ENCODE measurements at places on chromosomes 3 and 15.

- no peak for DNase-seq
These were observed 38.8 kb upstream of the PLXND1 start for GRCh38 chr3:129645286-129645685.

- DNase-seq: no peak
These were observed 9.8 kb downstream of the ATP2B2 start for GRCh38 chr3:10495614-10496013.

GRCh38 chr3:19811689-19812088 is 122.3 kb downstream of the EFHB start:
- no peak for DNase-seq

DNA sequence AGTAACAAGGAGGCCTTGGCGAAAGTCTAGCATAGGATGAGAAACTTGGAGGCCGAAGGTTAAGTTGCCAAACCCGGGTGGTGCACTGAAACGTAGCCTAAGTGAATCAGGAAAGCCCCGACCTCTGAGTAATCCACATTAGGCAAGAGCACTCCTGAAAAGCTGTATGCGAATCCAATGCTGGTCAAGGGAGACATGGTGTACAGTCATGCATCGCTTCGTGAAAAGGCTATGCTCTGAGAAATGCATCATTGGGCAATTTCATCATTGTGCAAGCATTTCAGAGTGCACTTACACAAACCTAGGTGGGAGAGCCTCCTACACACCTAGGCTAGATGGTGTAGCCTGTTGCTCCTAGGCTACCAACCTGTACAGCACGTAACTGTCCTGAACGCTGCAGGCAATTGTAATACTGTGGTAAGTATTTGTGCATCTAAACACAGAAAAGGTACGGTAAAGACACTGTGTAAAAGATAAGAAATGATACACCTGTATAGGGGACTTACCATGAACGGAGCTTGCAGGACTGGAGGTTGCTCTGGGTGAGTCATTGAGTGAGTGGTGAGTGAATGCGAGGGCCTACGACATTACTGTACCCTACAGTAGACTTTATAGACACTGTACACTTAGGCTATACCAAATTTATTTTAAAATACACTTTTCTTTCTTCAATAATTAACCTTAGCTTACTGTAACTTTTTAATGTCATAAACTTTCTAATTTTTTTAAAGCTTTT is 222.5 kb downstream of the SHQ1 start:
- DNase-seq: peak; percentile 79

- DNase-seq: no peak
These were observed 60.9 kb downstream of the RPLP1 start for GRCh38 chr15:69513450-69513960.

DNA sequence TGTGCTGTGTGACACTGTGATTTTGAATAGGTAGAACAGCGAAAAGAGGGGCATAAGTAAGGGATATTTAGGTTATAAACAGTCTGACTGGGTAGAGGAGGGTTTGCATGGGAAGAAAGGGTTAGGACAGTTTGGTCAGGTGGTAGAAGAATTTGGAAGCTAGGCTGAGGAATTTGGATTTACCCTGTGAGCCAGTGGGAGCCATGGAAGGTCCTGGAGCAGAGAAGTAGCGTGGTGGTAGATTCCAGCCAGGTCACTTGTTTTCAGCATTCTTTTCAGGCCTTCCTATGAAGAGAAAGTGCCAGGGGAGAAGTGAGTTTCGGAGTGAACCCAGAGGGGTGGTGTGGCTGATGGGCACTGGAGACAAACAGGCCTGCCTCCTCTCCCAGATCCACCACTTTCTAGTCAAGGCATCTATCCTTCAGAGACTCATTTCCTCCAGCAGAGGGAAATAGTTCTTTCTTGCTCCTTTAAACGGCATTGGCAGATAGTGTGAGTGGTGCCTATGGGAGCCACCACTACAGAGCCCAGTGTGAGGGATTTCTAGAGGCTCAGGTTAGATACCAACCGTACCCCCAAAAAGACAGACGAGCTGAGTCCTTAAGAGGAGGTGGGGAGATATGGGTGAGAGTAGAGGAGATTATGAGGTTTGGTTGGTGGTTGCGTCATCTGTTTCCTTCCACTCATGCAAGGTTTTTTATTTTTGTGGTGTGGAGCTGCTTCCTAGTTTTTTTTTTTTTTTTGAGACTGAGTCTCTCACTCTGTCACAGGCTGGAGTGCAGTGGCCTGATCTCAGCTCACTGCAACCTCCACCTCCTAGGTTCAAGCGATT is 21.2 kb downstream of the PXK start:
- peak; percentile 39 for DNase-seq

- peak; percentile 83 for DNase-seq
These were observed 613.6 kb downstream of the CADM2 start for GRCh38 chr3:85572426-85572825.

GRCh38 chr3:142224482-142225072 is 808 bp downstream of the GK5 start:
- peak; percentile 40 for DNase-seq

GRCh38 chr3:13200946-13201345 is 127.7 kb upstream of the IQSEC1 start:
- DNase-seq: peak; percentile 11

- DNase-seq: no peak
These were observed 43.9 kb downstream of the UBE3A start for GRCh38 chr15:25394898-25395297.

- DNase-seq: peak; percentile 97
These were observed 6.6 kb downstream of the TIPARP start for GRCh38 chr3:156681002-156681401.

DNA sequence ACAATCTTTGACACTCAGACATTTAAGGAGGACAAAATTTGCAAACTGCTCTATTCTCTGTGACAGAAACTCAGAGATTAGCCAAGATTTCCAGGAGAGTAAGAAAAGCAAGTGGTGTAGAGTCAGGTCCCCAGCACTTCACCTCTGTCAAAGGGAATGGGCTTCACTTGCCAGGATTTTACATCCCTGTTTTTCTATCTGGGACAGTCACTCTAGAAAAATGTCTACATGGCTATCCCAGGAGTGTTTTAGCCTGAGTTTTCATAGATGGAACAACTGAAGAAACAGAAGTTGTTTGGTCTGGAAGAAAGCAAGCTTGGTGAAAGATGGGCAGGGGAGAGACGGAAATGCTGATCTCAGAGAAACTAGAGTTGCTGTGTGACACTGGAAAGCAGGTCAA is 3.0 kb downstream of the FAM219B start:
- no peak for DNase-seq

GRCh38 chr3:185332026-185332735 is 30.8 kb upstream of the MAP3K13 start:
- DNase-seq: peak; percentile 94

- DNase-seq: no peak
These were observed 129.4 kb downstream of the LRRK1 start for GRCh38 chr15:101048581-101049030.

- DNase-seq: no peak
These were observed 19.0 kb upstream of the FANCD2 start for GRCh38 chr3:10007126-10007782.

- peak; percentile 77 for DNase-seq
These were observed 2.1 kb upstream of the ANXA2 start for GRCh38 chr15:60399931-60400330.

DNA sequence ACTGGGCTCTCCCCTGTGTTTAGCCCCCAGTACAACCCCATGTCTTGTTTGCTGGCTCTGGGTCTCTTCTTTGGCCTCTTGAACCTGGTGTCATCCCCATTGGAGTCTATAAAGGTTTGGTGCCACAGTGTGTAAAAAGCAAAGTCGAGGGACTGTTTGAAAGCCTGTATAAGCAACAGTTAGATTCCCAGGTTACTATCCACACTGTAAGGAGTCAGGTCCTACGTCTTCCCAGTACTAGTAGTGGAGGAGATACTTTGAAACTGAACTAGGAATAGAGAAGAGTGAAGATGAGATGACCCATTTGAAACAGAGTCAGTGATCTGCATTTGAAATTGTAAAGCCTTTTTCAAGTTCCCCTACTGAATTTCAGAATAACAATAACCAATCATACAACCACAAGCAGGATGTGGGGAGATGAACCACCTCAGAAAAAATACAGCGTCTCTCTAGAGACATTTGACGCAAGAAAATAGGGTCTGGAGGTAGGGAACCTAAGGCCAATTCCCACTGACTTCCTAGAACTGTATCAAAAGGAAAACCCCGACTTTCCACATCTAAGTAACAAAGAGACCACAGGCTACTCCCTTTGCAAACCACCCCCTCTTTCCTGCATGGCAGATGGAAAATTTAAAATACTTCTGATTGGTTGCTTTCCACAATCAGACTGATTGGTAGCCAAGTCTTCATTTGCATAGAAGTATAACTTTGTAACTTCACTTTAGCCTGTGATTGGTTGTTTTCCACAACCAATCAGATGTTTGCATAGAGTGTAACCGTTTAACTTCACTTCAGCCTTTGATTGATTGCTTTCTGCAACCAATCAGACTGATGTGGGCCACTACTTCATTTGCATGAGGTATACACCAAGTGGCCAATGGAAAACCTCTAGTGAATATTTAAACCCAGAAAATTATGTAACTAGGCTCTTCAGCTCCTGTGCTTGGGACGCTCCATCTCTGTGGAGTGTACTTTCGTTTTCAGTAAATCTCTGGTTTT is 49.9 kb upstream of the NEDD4 start:
- no peak for DNase-seq

DNA sequence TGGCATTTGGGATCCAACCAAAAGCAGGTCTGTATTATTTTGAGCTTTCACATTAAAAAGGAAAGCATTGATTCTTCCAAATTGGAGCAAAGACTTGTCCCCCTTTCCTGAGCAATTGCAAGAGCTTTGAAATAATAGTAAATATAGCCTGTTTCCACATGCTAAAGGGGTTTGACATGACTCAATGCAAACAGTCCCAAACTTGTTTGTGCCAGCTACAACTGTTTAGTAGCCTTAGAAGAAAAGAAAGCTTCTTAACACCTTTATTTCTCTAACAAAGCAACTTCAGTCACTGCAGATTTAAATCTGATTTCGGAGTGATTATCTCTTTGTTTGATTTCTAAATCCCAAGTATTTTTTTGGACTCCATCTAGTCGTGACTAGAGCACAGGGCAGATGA is 180.2 kb downstream of the SEMA6D start:
- no peak for DNase-seq

GRCh38 chr15:99310745-99311144 is 59.5 kb downstream of the LRRC28 start:
- no peak for DNase-seq

DNA sequence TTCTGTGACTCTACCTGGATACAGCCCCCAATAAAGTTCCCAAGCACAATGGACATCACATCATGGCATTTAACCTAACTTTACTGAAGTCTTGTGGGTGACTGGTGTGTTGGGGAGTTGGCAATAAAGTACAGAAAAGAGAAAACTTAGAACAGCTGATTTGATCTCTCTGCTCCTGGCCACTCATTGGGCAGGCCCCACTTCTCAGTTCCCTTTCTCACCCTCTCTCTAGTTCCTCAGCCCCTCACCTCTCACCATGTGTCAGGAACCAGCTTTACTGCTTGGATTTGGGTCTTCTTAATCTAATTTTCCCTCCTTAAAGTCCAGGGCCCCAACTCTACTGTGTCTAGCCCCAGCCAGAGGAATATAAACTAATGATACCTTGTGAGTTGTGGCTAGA is 713 bp upstream of the MUC13 start:
- no peak for DNase-seq

- peak; percentile 40 for DNase-seq
These were observed 73.7 kb downstream of the TM2D3 start for GRCh38 chr15:101578443-101578894.

DNA sequence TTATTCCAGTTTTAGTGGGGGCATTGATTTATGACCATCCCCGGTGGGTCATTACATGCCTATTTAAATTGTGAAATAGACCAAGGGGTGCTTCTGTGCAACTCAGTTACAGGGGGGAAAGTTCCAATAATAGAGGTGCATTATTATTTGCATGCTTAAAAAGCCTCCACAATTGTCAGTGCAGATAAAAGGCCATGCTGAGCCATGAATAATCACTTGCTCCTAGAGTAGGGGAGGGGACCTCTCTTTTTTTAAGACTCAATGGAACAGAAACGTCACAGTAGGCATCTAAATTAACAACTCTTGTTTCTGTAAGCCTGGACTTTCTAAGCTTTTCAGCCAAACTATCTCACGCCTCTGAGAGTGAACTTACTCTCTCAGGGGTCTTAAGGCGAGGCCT is 66.5 kb upstream of the CMTM7 start:
- no peak for DNase-seq

DNA sequence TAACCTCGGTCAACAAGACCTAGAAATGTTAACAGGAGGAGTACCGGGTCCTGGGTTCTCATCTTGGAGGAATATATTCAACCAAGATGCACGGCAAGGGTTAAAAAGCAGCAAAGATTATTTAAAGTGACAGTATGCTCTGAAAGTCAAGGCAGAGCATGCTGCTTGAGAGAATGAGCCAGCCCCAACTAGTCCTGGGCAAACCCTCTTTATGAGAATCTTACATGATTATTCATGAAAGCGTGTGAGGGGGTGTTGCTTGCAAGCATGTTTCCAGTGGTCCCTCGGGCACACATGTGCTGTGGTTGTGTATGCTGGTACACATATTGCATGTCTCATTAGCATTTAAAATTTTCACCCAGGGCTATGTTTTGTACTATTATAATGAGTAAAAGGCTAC is 1445.6 kb downstream of the SI start:
- no peak for DNase-seq

DNA sequence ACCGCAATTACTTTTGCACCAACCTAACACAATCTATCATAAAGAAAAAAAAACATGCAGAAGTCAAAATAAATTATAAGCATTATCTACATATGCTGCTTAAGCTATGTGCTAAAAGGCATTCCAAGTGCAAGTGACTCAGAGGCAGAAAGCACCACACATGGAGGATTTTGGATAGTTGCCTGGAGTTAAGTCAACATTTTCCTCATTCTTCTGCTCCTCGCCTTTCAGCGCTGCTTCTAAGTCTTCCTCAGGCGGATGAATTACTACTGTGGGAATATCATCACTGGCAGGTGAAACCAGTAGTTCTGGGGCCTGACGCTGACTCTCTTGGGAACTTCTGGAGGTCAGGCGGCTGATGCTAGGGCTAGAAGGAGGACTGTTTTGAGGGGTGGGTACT is 53.1 kb downstream of the SLC4A7 start:
- peak; percentile 99 for DNase-seq

GRCh38 chr15:58583171-58583908 is 151.5 kb downstream of the LIPC start:
- no peak for DNase-seq

- no peak for DNase-seq
These were observed 10.4 kb upstream of the CHST14 start for GRCh38 chr15:40460404-40460803.

GRCh38 chr15:38842226-38842625 is 277.6 kb upstream of the RASGRP1 start:
- no peak for DNase-seq

GRCh38 chr3:114453361-114453780 is 159.5 kb downstream of the TIGIT start:
- no peak for DNase-seq

DNA sequence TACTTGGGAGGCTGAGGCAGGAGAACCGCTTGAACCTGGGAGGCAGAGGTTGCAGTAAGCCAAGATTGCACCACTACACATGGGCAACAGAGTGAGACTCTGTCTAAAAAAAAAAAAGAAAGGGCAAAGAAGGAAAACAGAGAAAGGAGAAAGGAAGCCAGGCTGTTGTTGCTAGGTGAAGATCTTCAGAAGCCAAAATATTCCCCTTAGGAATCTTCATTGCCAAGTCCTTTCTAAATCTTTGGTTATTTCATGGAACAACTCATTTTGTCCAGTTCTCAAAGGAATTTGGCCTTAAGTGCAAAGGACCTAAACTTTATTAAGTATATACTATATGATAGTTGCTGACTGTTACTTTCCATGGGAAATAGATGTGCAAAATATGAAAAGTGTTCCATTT is 59.2 kb upstream of the OSBPL11 start:
- no peak for DNase-seq

- no peak for DNase-seq
These were observed 357.4 kb upstream of the ATP11B start for GRCh38 chr3:182435860-182436259.
